ENCODE measurements at places on chromosomes 13 and 19. TPM values are rescaled to one million over a fixed set of nuclear protein-coding genes. Genes with fewer than 3 reads are reported as not detected.

- no peak for DNase-seq
Measured at GRCh38 chr19:32824916-32825608, 44.5 kb downstream of the SLC7A9 start.

Gene FCGBP
- total RNA-seq = 4.9 TPM

- DNase-seq = peak; percentile 61
Measured at GRCh38 chr13:46211116-46211482, 629 bp upstream of the LRRC63 start.

DNA sequence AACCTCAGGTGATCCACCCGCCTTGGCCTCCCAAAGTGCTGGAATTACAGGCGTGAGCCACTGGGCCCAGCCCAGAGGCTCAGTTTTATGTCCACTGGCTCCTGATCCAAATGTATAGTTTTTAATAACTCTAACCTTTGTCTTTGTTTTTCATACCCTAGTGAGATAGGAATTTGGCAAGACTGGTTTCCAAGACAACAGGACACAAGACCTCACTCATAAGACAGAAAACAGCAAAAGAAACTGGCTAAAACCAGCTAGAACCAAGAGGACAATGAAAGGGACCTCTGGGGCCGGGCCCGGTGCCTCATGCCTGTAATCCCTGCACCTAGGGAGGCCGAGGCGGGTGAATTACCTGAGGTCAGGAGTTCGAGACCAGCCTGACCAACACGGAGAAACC, 27.6 kb downstream of the CPT1C start:
- no peak for DNase-seq

Gene INSL3
- total RNA-seq = 9.7 TPM

GRCh38 chr19:49247676-49248075, 77.3 kb downstream of the SLC6A16 start:
- no peak for DNase-seq

Gene IZUMO2
- not detected for total RNA-seq

Gene LILRB3
- not detected for total RNA-seq

- no peak for DNase-seq
Measured at GRCh38 chr19:46197314-46198070, 32.0 kb upstream of the IGFL1 start.

Gene CCDC194
- total RNA-seq = 0.97 TPM

Data from activated CD4-positive, alpha-beta T cell treated with anti-CD3 and anti-CD28 coated beads for 36 hours (primary cell).